SW480 (cell line): ENCODE measurements at places on chromosomes 7 and 10.

DNA sequence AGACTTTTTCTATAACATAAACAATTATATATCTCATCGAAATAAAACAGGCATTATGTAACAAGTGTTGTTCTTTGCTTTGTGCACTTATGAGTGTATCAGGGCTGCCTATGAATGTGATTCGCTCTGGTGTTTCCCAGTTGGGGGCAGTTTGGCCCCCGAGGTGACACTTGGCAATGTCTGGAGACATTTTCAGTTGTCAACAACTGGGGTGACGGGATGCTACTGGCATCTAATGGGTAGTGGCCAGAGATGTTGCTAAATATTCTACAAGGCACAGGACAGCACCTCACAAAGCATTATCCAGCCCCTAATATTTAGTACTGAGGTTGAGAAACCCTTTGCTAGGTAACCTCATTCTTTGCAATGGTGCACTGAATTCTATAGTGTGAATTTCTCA is 83.3 kb downstream of the PLCE1 start:
- no peak for DNase-seq

GRCh38 chr7:31202801-31203200 is 137.7 kb downstream of the NEUROD6 start:
- DNase-seq = no peak

GRCh38 chr7:125775317-125775716 is 845.7 kb upstream of the POT1 start:
- DNase-seq = no peak

- no peak for DNase-seq
These were observed 1.9 kb downstream of the HGF start for GRCh38 chr7:81767926-81768325.

GRCh38 chr7:16260236-16260728 is 161.1 kb downstream of the CRPPA start:
- DNase-seq = no peak

- no peak for DNase-seq
These were observed 235.5 kb downstream of the CCSER2 start for GRCh38 chr10:84563868-84564267.

GRCh38 chr10:33547976-33548375 is 213.5 kb upstream of the NRP1 start:
- no peak for DNase-seq

DNA sequence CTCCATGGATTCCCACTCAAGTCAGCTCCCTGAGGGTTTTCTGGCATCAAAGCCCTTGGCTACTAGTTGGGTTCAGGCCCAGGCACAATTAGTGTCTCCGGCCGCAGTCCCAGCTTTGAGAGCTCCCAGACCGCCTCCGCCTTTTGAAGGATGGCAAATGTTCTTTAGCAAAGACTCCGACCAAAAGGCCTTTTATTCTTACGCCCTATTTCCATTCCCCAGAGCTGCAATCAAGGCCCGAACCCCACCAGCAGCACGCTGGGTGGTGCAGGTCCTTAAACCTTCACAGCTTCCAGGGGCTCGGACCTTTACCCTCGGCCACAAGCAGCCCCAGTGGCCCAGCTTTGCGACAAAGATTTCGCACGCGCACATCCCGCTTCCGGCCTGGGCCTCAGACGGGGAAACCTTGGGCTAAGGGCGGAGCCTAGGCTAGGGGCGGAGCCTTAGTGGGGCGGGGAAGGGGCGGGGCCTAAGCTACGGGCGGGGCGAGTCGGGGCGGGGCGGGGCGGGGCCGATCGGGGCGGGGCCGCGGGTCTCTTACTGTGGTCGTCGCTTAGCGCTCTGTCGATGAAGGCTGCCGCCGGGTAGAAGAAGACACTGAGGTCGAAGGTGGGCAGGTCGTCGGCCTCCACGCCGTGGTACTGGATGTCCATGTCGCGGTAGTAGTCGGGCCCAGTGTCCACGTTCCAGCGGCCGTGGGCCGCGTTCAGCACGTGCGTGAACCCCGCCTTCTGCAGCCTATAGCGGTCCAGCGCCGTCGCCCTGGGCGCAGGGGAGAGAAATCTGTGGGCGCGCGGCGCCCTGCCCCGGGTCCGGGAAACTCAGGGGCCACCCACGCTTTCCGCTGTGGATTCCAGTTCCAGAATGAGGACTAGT is 68.0 kb upstream of the SAMD8 start:
- no peak for DNase-seq

- DNase-seq = peak; percentile 5
These were observed 163.6 kb upstream of the PHYHIPL start for GRCh38 chr10:59012839-59013238.

DNA sequence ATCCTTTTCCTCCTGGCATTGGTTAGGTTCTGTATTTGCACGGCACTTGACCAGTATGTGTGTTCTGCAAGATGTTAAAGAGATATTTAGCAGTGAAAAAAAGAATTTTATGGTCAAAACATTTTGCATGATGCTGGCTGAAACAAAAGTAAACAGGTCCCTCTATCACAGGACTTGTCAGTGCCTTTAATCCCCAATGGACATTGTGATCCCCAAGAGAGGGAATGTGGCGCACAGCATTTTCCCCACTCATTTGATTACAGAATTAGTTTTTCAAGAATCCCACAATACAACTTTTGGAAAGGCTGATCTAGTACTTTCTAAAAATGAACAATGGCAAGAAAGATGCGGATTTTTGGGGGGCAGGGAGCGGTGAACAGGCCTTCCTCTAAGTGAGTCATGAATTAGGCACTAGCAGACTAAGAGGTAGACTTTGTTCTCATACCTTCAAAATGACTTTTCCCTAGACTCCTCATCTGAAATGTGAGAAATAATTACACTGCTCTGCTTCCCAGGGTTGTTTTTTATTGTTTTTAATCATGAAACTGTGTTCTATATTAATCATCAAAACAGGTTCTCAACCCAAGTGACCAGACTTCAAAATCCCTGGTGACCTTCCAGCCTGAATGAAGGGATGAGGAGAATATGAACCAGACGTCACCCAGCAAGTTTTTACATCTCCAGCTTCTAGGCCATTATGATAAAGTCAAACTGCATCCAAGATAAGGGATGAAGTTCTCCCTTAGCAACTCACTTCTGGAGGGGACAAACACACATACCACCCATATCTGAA is 8.6 kb downstream of the FBXW4 start:
- DNase-seq = no peak

DNA sequence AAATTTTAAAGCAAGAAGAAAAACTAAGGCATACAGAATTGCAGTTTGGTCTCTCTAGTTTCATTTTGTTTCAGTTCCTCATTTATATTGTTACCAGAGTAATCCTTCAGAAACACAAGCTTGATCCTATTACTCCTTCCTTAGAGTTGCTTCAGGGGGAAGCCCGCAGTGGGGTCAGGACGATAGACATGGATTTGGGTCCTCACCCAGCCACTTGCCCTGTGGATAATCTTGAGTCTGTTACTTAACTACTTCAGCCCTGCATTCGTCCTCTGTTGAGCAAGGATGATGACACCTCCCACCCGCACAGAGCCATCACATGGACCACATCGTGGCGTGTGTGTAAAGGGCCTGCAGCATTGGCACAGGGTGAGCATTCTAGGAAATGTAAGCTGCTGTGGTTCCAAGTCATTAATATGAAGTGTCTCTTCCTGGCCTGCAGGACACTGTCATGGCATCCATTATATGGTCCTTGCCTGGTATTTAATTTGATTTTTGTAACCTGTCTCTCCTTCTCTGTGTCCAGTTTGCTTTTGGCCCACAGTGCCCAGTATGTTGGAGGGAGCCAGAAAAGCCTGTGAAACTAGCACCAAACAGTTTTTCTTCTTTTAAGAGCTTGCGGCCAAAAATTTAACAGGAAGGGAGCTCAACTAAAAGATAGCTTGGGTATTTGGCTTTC is 111.2 kb downstream of the EEPD1 start:
- no peak for DNase-seq

DNA sequence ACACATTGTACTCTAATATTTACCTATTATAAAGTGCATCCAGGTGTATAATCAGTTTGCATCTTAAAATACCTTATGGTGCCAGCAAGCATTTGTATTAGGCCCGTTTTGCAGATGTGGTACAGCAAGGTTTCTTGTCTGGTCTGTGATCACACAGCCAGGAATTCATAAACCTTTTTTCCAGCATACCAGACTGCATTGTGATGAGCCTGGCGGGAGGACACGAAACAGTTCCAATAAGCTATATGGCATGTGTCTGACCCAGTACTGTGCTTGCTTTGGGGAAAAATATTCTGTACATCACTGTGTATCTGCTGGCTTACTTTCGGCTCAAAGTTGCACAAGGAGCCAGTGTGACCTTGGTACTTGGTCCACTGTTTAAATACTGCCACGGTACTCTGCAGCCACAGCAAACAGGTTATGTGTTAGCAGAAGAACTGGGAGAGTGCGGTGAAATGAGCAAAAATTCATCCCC is 36.3 kb downstream of the CHN2 start:
- DNase-seq = no peak

GRCh38 chr10:44292390-44293002 is 92.4 kb downstream of the CXCL12 start:
- DNase-seq = no peak

GRCh38 chr7:95503271-95504131 is 17.8 kb downstream of the ASB4 start:
- DNase-seq = no peak

- DNase-seq = no peak
These were observed 6.6 kb downstream of the CYP3A43 start for GRCh38 chr7:99834382-99834781.

DNA sequence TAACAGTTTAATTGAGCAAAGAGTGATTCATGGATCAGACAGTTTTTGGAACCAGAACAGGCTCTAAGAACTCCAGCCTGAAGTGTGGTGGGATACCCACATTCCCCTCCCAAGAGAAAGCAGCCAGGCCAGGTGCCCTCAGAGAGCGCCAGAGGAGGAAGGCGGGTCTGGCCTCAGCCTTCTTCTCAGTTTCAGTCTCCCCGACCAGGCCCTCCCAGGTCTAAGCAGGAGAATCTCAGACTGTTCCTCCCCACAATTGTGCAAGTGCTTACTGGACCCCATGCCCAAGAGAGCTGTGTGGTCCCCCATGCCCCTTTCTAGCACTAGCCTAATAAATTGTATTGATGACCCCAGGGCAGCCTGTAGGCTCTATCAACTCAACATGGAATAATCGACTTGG is 25.6 kb downstream of the PPIF start:
- DNase-seq = no peak

DNA sequence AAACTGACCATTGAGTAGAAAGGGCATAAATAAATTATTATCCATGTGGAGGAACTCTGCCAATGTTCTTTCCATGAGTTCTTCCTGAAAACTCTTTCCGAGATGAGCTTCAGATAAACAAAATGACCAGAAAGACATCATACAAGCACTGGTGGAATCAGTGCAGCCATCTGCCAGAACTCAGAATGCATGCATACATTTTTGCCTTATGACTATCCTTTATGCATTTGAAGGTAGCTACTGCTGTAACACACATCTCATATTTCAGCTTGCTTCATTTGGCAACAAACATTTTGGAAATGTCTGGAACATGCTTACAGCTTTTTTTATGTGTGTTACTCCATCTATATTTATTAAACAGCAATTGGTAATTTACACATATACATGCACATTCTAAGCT is 448.9 kb downstream of the PLXDC2 start:
- DNase-seq = no peak

GRCh38 chr7:99737726-99738125 is 2.7 kb upstream of the CYP3A7 start:
- no peak for DNase-seq

DNA sequence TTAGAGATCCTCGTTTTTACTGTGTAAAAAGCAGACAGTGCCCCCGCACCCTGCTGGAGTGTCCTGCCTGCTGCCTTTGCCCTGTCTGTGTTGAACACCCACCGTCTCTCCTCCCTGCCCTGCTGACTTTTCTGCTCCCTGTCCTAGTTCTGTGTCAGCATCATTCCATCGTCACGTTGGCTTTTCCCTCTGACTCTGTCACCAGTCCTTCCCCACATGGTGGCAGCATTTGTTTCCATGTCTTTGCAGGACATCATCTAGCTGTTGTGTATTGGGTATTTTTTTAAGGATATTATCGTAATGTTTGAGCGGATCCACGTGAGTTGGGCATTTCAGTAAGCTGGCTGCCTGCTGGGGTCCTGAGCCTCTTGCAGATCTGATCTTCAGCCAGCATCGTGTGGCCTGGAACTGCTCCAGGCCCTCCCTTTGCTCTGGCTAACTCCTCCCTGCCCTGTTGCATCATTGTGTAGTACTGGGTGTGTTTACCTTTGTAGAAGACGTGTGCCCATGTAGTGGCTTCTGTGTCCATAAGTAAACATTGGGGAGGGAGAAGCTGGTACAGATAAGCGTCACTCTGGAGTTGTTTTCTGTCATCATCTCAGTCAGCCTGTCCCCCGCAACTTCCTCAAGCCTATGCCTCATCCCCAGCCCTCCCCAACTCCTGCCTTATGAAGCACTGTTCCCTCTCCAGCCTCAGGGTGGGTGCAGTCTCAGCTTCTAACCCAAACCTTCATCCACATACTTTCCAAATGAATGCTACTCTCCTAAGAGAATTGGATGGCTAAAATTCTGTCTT is 44.3 kb downstream of the TRRAP start:
- no peak for DNase-seq

- DNase-seq = peak; percentile 13
These were observed 973 bp downstream of the GPR158 start for GRCh38 chr10:25175527-25176420.

- DNase-seq = no peak
These were observed 457.4 kb downstream of the DNAJB6 start for GRCh38 chr7:157793973-157794745.

DNA sequence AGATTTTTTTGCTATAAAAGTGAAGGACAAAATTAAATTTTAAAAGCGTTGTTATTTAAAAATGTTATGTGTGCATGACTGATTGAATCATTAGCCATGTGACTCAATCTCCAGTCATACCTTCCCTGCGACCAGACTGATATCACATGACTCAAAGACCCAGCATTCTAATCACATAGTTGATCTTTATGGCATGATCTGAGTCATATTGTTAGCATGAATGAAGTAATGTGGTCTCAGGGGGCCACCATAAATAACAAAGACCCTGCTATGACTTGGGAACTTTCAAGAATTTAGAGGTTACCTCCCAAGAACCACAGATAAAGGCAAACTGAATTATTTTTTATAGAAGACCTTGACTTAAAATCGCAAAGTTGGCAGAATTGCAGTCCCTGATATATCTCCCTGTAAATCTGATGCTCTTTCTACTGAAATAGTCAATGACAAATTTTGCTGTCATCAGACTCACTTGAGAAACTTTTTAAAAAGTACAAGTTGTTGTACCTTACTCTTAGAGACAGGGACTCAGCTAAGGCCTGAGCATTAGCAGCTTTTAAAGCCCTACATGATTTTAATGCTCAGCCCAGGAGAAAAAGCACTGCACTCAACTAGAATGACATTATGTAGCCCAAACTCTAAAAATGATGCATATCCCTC is 717.3 kb downstream of the XPNPEP1 start:
- DNase-seq = peak; percentile 36

DNA sequence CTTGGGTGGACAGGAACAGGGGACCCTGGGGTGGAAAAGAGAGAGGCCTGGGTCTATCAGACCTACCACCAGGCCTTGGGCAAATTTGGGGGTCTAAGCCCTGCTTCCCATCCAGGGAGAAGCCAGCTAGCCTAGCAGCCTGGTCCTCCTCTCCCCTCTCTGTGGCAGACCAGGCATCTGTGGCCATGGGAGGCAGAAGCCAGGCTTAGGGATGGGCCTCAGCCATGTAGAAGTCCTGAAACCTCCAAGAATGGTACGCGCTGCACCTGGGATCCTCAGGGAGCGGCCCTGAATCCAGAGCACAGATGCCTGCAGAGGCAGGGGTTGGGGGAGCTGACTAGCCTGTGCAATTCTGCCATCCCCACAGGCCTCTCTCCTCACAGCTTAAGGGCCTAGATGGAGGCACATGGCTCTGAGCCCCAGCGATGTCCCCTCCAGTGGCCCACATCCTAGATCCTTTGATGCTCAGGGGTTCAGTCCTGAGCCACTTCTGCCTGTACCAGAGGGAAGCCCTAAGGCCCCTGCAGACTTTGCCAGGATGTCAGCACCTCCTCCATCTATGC is 21.2 kb downstream of the GRID1 start:
- DNase-seq = no peak
